ENCODE measurements at places on chromosomes 2 and 18.

DNA sequence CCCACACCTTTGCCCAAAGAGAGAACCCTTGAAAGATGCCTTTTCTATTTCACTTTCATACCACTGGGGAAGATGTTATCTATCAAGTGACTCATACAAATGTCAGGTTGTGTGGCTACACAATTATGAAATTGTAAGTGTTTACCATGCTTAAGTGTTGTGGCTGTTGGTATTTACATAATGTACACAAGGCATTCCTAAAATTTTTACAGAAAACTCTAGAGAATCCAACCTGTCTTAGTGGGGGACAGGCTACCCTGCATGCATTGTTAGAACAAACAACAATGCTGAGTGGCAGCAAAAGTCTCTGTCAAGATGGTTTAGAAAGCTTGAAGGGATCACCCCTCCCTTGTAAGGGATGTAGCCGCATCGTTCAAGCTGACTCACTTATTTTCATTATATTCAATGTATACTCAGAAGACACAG, 5.5 kb upstream of the MGAT4A start:
- DNase-seq, result no peak

GRCh38 chr2:12251749-12252148, 465.0 kb upstream of the TRIB2 start:
- no peak for DNase-seq

GRCh38 chr2:242046206-242046826, 176.8 kb downstream of the RTP5 start:
- DNase-seq, result no peak

DNA sequence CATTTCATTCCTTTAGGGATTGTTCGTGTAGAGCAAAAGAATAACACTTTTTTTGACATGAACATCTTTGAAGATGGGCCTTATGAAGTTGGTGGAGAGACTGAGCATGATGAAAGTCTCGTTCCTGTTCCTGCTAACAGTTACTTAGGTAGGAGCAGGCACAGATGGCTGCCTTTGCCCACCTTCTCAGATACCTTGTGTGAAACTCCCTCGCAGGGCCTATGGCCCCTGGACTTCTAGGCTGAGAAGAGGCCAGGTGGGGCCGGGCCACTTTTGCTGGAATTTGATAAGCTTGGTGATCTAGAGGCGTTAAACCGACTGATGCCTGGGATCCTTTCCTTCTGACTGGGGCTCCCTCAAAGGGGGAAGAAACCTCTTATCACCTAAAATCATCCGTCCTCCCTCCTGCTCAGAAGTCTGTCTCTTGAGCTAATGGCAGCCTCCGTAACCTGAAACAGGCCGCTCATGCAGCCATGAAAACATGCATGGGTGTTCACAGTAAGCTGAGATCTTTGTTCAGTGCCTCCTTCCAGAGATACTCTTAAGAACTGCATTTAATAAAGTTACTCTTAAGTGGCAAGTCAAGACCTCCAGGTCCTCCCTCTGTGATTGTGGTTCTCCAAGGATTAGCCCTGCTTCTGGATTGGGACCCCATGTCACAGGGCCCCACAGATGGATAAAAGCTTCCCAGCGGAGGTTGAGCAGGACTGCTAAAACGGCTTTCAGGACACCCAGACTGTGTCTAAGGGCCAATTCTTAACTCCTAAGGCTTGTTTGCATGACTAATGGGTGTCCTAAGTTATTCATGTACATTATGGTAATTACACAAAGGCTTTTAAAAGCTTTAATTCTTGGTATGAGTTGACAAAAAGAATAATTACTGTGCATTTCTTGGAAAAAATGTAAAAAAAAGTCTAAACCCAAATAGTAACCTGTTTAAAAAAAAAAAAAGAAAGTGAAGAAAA, 43.9 kb downstream of the ITGA6 start:
- no peak for DNase-seq

DNA sequence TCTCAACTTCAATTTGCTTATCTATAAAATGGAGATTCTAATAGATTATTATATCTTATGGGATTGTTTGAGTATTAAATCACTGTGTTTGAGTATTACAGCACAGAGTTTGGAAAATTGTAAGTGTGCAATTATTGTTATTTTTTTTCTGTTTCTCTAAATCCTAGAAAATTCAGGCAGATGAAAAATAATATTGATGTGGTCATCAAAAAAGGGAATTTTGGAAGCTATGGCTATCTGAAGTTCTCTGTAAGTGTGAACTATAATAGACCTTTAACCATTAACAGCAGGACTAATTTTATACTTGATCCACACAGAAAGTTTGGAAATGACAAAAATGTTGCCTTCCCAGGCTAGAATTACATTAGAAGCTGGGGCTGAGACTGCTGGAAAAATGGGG, 393.2 kb downstream of the SUCLG1 start:
- DNase-seq, result no peak

DNA sequence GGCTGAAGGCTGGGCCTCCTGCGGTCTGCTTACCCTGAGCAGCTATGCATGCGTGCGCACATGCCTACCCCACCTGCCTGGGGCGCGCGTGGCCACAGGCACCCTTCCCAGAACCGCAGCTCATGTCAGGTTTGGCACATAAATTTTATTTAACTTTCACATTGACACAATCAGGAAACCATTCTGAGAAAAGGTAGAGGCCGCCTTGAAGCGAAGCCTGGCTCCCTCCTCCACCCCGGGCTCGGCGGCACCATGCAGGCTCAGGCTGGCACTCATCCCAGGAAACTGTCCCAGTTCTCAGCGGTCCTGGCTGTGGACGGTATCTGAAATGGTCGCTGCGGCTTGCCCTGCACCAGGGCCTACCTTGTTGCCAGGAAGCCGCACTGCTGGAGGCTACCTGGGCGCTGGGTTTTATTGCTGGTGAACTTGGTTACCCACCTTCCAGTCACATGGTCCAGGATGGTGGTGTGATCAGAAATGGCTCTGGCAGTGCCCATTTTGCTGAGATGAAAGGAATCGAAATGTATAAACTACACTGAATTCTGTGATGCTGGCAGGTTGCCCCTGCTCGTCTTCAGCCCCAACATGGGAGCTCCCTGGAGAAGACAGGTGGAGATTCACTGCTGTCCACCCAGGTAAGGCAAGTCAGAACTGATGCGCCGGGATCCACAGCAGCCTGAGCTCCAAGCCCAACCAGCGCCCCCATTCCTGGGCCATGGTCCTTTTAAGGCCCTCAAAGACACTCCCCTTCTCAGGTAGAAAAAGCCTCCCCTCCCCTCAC, 25.5 kb downstream of the CHST10 start:
- no peak for DNase-seq

- DNase-seq, result no peak
Measured at GRCh38 chr2:20135631-20136050, 84.2 kb upstream of the LAPTM4A start.

DNA sequence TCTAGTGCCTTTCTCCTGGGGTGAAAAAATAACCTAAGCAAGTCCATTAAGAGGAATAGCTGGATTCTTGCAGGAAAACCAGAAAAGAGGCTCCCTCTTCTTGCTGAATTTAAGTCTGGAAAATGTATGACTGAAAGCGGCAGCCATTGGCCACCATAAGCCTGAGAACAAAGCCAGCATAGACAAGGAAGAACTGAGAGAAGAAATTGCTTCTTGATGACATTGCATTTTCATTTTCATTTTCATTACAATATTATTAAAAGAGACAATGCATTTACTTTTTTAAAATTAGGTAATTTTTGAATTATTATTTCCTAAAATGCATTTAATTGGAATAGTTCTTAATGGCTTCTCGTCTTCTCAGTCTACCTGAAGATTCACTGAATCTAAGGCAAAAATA, 1157.5 kb upstream of the ZEB2 start:
- no peak for DNase-seq

DNA sequence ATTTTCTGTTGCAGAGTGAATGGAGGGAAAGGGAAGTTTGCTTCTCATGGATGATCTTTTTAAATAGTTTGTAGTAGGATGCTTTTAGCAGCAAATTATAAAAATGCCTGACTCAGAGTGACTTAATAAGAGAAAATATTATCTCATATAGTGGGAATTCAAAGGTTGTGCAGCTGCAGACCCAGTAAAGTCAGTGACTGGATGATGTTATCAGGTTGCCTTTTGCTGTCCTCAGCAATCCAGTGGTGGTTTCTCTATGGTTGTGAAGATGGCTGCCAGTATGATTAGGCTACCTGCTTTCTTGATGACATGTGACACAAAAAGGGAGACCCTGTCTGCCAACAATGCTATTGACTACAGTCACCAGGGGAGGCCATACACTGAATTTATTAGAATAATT, 184.8 kb downstream of the DIS3L2 start:
- no peak for DNase-seq

GRCh38 chr2:86105252-86105968, at the start of gene POLR1A:
Gene POLR1A, minus strand, starts transcription at chr2:86105886. Its CDS starts 110 bp downstream, at chr2:86105776.
- peak; percentile 71 for DNase-seq

- no peak for DNase-seq
Measured at GRCh38 chr2:76567478-76567877, 856.8 kb upstream of the GCFC2 start.

DNA sequence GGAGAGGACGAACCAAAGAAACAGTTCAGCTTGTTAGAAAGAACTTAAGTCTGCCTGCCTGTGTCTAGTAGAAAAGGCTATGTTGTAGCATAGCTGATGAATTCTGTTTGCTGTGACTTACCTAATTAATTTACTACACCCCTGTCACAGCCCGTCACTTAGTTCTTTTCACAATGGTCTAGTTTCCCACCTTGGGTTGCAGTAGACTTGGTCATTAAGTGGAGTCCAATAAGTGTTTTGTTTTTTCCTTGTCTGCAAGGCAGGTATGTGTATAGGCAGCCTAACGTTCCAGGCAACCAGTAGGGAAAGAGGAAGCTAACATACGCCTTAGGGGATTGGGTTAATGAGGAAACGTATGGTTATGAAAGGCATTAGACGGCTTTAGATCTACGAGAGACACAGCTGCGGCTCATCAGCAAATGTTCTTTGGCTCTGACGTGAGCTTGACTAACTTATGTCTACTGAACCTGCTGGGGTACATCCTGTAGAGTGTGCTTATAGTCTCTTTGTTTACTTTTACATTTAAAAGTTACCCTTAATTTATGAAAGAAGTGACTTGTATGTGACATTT, 180.1 kb downstream of the PRPF40A start:
- no peak for DNase-seq

GRCh38 chr2:150259746-150260145, 227.7 kb downstream of the RND3 start:
- no peak for DNase-seq

- DNase-seq, result no peak
Measured at GRCh38 chr2:88683160-88684021, 8.1 kb upstream of the RPIA start.

- no peak for DNase-seq
Measured at GRCh38 chr2:1400943-1401735, 12.1 kb upstream of the TPO start.

DNA sequence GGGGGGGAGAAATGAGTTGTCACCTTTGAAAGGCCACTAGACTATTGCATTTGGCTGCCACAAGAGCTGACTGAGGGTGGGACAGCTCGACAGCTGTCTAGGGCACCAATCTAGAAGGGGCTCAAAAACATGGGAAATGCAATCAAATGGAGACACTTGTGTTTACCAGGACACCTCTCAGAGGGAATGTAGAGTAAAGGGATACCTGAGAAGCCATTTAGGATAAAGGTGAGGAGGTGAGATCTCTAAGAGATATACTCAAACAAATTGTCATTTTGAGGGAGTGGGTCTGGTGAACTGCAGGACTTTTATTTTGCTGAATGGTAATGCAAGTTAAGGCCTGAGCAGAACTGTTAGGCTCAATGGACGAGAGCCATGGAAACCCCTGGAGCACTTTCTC, 159.8 kb downstream of the DDX1 start:
- DNase-seq, result no peak

- no peak for DNase-seq
Measured at GRCh38 chr18:73482901-73483300, 615.1 kb upstream of the NETO1 start.

GRCh38 chr18:31880186-31880898, 62.6 kb downstream of the TRAPPC8 start:
- DNase-seq, result no peak

- no peak for DNase-seq
Measured at GRCh38 chr2:65367524-65367923, 64.9 kb downstream of the SPRED2 start.

DNA sequence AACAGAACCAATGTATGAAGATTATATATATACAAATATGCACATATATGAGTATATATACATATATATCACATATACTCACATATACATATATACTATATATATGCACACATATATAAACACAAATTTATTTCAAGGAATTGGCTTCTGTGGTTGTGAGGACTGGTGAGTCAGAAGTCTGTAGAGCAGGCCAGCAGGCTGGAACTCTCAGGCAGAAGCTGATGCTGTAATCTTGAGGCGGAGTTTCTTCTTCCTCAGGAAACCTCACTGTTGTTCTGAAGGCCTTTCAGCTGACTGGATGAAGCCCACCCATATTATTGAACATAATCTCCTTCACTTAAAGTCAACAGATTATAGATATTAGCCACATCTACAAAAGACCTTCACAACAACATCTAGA, 143.9 kb upstream of the CREB1 start:
- no peak for DNase-seq

DNA sequence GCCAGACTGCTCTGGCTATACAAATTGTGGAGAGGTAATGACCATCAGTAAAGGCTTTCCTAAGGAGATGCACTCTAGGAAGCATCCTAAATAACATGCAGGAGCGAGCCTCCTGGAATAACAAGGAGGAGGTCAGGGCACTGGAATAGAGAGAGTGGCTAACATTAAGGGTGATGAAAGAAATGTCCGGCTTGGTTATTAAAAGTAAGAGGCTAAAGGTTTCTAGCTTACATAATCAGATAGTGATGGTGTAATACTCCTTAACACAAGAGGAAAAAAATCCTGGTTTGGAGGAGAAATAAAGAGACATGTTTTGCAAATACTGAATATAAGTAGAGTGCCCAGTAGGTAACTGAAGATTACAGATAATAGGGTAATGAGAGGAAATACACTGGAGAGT, 365.7 kb downstream of the ZEB2 start:
- no peak for DNase-seq

GRCh38 chr2:23658466-23658942, 268.4 kb downstream of the ATAD2B start:
- no peak for DNase-seq

DNA sequence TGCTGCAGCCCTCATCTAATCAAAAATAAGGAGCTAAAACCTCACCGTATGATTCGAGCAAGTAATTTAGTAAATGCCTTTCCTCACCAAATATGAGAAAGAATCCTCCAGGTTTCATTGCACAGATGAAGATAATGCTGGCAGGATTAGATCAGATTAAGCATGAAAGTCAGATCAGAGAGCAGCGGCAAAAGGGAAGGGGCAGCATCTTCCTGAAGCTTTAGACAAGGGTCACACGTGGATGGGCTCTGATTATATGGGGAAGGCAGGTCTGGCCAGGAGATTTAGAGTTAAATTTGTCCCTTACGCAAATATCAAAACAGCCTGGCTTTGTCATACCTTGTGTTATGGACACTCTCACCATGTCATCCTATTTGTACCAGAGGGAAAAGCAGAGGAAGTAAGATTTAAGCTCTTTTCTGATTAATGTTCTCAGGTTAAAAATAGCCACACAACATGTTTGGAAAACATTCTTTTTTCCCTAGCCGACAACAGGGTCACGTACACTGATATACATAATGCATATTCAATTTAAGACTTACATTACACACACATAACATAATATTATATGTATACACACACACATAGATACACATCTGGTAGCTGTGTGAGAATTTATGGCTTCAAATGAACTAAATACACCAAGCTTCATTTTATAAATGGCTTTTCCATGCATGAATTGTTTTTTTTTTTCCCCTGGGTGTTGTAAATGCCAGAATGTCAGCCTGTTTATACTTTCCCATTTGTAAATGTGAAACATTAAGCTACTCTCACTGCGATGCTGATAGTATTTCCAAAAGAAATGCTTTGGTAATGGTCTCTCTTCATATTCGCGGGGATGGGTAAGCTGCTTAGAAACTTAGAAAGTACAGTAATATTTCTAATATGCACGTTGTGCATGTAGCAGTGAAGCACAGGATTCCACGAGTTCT, 196.3 kb upstream of the SIX3 start:
- DNase-seq, result no peak
